ENCODE measurements at places on chromosomes 7 and 10. TPM values are rescaled to one million over a fixed set of nuclear protein-coding genes. Genes with fewer than 3 reads are reported as not detected.

DNA sequence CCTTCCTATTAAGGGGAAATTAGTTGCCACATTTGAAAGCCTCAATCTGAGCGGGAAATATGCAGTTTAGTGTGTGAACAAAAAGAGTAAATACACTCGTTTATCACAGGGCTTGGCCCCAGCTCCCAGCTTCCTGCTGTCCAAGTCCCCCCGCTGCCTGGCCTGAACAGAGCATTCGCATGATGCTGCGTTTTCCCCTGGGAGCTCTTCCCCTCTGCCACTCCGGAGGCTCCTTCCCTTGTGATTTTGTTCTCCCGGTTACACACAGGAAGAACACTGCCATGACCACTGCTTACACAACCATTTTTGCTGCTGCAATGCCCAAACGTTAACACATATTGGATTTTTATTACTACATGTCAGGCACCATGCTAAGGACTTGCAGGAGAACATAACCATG, 120.7 kb upstream of the ADARB2 start:
- no peaks in the 10 kb centered on the region for H3K4me1 ChIP-seq
- no peak overlapping the region for H3K27ac ChIP-seq
- H3K27me3 ChIP-seq = no peaks in the 10 kb centered on the region
- no peak for DNase-seq
- H3K4me3 ChIP-seq = no peak overlapping the region

GRCh38 chr7:96084881-96085553, 236.9 kb downstream of the SLC25A13 start:
- DNase-seq = no peak
- no peaks in the 10 kb centered on the region for H3K36me3 ChIP-seq
- no peak overlapping the region for H3K4me3 ChIP-seq
- H3K27ac ChIP-seq = no peak overlapping the region

Gene FLNC
- 7.5 TPM for total RNA-seq

Gene ZNF425
- total RNA-seq = 2.6 TPM

Gene ZPBP
- not detected for total RNA-seq

DNA sequence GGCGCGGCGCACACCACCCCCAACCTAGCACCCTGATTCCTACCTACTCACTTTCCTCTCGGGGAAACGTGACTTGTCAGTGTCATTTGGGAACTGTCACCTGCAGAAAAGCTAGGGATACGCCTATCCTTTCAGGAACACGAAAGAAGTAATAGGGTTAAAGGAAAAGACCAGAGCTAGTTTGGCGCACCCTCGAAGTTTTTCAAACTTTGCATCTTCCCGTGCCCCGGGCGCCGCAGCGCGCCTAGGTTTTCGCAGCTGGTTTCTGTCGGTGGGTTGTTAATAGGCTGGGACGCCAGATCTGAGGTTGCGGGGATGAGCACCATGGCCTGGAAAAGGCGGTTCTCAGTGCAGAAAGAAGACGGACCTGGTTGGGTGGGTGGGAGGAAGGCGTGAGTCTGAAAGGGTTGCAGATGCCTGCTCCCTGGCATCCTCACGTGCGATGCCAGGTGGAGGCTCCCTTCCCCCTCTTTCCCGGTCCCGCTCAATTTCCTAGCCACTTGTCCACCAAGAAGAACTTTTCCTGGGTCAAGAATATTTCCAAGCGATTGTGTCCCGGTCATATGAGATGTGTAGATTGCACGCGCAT, 568 bp upstream of the MEOX2 start:
- H3K36me3 ChIP-seq = no peaks in the 10 kb centered on the region
- H3K4me3 ChIP-seq = peak overlapping the region; percentile 46

GRCh38 chr7:94449151-94449725, 54.5 kb downstream of the COL1A2 start:
- H3K36me3 ChIP-seq = no peaks in the 10 kb centered on the region
- no peak for DNase-seq
- H3K4me3 ChIP-seq = no peak overlapping the region
- no peaks in the 10 kb centered on the region for H3K27me3 ChIP-seq
- no peak overlapping the region for H3K27ac ChIP-seq
- H3K4me1 ChIP-seq = no peaks in the 10 kb centered on the region

DNA sequence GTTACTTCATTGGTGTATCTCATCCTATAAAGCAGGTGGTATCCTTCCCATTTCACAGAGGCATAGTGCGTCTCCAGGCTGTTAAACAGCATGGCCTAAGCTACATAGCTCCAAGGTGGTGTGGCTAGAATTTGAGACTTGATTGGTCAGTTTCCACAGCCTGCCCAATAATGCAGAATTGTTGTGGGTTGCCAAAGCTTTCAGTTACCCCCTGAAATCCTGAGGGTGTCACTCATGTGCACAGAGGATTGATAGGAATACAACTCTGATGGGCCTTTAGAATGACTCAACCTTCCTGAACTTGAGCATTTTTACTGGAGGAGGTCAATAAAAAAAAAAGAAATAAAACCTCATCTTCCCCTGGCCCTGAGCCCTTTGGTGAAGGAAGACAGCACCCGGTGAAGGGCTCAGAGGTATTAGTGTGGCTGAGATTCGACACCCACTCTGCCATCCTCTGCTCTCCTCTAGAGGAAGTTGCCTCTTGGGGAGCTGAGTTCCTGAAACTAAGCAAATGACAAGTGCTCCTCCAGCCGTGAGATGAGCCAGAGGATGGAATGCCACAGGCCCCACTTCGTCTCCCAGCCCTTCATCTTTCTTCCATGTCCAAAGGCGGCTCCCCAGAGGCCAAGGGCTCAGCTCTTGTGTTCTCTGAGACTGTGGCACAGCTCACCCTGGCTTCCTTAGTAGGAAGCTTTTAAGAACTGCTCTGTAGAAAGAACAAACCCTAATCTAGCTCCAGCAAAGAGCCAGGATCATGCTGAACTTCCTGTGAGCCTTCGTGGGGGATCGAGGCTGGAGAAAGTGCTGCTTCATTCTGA, 1.0 kb downstream of the ACSL5 start:
- peak overlapping the region; percentile 78 for H3K27ac ChIP-seq
- H3K4me1 ChIP-seq = no peaks in the 10 kb centered on the region
- no peaks in the 10 kb centered on the region for H3K36me3 ChIP-seq
- peak overlapping the region; percentile 62 for H3K4me3 ChIP-seq

DNA sequence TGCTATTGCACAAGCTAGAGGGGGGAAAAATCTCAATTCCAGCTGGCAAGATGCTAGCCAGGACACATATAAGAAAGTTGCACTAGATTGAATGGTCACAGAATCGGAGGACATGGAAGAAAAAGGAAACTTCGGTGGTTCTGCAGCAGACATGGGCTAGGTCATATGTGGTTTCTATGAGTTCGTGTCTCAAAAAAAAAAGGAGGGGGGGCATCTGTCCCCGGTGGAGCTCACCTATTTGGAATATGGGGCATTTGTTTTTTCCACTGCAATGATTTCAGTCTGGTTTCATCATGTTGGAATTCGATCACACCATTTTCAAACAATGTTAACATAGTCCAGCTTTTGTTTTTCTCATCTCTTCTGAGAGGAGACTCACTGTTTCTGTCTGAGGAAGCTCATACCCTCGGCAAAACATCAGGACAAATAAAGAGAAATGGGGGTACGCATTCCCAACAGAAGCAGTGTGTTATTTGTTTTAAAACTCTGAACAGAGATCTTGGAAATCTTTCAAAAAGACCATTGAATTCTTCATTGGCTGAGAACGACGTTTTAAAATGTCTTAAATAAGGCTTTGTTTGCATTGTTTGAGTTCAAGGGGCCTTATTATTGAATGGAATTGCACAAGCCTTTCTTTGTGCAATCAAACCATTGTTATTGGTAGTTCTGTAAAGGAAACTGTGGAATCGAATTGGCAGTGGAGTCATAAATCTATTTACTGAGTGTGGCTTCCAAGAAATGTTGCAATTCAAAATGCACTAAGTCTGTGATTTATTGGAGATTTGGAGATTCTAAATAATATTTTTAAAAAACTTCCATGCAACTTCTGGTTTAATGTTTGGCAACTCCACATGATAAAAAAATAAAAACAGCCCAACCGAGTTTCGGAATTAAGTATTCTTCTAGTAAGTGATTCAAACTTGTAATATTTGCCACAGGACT, 173.2 kb downstream of the RTKN2 start:
- no peak for DNase-seq
- H3K4me3 ChIP-seq = no peak overlapping the region
- peak overlapping the region; percentile 89 for H3K27ac ChIP-seq
- H3K27me3 ChIP-seq = no peaks in the 10 kb centered on the region
- H3K36me3 ChIP-seq = peaks cover 9% of the 10 kb centered on the region
- peaks cover 7% of the 10 kb centered on the region for H3K4me1 ChIP-seq

Gene MPLKIP
- total RNA-seq = 28.5 TPM

Gene CELF2
- total RNA-seq = 178 TPM

DNA sequence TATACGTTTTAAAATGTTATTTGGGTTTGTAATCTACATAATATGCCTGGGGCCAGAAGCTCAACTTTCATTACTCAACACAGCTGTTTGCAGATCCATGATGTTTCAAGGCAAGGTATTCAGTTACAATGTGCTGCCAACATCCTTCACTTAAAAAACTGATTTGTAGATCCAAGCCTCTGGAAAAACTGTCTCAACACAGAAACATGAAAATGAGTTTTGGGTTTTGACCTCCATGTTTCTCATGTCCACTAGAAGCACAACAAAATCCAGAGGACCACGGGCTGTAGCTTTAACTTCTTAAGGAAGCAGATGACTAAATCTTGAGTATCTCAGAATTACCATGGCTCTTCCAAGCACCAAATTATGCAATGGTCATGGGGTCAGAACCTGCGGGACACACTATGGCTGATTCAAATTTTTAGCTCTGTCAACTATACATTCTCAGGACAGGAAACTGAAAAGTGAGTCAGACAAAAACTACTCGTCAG, 247.1 kb upstream of the GRB10 start:
- no peaks in the 10 kb centered on the region for H3K36me3 ChIP-seq
- no peak overlapping the region for H3K4me3 ChIP-seq
- H3K27ac ChIP-seq = no peak overlapping the region
- no peaks in the 10 kb centered on the region for H3K4me1 ChIP-seq
- DNase-seq = no peak

Gene DKK1
- total RNA-seq = 3.3 TPM

GRCh38 chr7:27513885-27514284, 148.8 kb downstream of the HIBADH start:
- DNase-seq = no peak
- H3K27me3 ChIP-seq = no peaks in the 10 kb centered on the region
- no peaks in the 10 kb centered on the region for H3K4me1 ChIP-seq
- H3K4me3 ChIP-seq = no peak overlapping the region
- H3K27ac ChIP-seq = no peak overlapping the region

GRCh38 chr7:151603951-151604350, 84.3 kb upstream of the RHEB start:
- no peaks in the 10 kb centered on the region for H3K27me3 ChIP-seq
- peaks cover 3% of the 10 kb centered on the region for H3K4me1 ChIP-seq
- H3K36me3 ChIP-seq = no peaks in the 10 kb centered on the region
- no peak for DNase-seq
- H3K27ac ChIP-seq = no peak overlapping the region
- no peak overlapping the region for H3K4me3 ChIP-seq

GRCh38 chr10:77631241-77631640, 6.4 kb downstream of the KCNMA1 start:
- no peaks in the 10 kb centered on the region for H3K36me3 ChIP-seq
- H3K27ac ChIP-seq = no peak overlapping the region
- H3K4me3 ChIP-seq = no peak overlapping the region

GRCh38 chr10:49558190-49558589, 19.3 kb upstream of the ERCC6 start:
- H3K4me3 ChIP-seq = no peak overlapping the region
- no peaks in the 10 kb centered on the region for H3K4me1 ChIP-seq
- DNase-seq = no peak
- H3K27ac ChIP-seq = no peak overlapping the region
- H3K27me3 ChIP-seq = no peaks in the 10 kb centered on the region

Gene SLC18A3
- total RNA-seq = not detected

- no peaks in the 10 kb centered on the region for H3K36me3 ChIP-seq
- no peak overlapping the region for H3K4me3 ChIP-seq
- no peaks in the 10 kb centered on the region for H3K4me1 ChIP-seq
These were observed 51.6 kb downstream of the HIBADH start for GRCh38 chr7:27611059-27611458.

Gene PNLIPRP3
- 0.66 TPM for total RNA-seq

DNA sequence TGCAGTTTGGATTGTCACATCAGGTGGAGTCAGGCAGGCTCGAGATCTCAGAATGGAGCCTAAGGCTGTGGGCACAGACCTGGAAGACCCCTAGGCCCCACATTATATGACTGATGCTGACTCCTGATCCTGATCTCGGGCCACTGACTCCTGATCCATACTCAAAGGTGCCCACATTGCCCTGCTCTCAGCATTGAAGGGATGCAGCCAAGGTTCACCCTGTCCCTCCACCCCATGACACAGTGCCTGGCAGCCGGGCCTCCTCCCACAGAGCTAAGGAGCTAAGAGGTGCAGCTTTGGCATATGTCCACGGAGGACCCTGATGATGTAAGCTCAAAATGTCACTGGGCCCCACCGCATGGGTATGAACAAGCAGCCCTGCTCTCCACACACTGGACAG, 36.6 kb downstream of the TCERG1L start:
- H3K27ac ChIP-seq = no peak overlapping the region
- no peak for DNase-seq
- H3K36me3 ChIP-seq = no peaks in the 10 kb centered on the region
- peaks cover 29% of the 10 kb centered on the region for H3K27me3 ChIP-seq
- no peaks in the 10 kb centered on the region for H3K4me1 ChIP-seq

- H3K36me3 ChIP-seq = no peaks in the 10 kb centered on the region
- no peak overlapping the region for H3K4me3 ChIP-seq
- no peaks in the 10 kb centered on the region for H3K27me3 ChIP-seq
- no peak for DNase-seq
These were observed 110.8 kb upstream of the LRGUK start for GRCh38 chr7:134016223-134016941.

DNA sequence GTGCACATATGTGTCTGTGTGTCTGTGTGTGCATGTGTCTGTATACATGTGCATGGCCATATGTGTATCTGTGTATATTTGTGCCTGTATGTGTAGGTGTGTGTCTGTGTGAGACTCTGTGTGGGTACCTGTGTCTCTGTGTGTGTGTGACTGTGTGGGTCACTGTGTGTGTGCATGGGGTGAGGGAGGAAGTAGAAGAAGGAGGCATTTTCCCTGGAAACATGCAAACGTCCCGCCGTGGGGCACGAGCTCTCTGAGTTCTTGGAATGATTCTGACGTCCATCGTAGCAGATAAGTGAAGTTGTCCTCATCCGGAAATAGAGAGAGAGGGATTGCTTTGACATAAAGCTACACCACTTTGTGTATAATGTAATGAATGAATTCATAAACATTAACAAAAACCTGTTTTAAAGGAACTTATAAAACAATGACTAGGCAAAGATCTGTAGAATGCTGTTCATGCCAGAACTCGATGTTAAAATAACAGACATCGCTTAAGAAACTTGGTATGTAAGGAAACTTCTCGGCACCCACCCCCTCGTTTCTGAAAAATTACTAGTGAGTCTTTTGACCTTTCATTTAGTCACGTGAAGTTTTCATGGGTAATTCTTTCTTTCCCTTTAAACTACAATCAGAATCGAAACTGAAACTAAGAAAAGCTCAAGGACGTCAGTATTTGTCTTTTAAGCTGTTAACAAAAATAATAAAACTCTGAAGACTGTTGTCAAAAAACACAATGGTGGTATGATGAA, 43.6 kb upstream of the KLF6 start:
- no peaks in the 10 kb centered on the region for H3K27me3 ChIP-seq
- DNase-seq = no peak
- peak overlapping the region; percentile 51 for H3K4me3 ChIP-seq
- H3K27ac ChIP-seq = peak overlapping the region; percentile 65
